Activated T-helper 1 cell treated with anti-CD3 and anti-CD28 coated beads, Interleukin-2, amount 50 U/mL, for 16 hours (primary cell): ENCODE measurements at places on chromosomes 11 and 22.
A peak's percentile ranks its signal among the peaks of the same experiment; 100 is the strongest.

DNA sequence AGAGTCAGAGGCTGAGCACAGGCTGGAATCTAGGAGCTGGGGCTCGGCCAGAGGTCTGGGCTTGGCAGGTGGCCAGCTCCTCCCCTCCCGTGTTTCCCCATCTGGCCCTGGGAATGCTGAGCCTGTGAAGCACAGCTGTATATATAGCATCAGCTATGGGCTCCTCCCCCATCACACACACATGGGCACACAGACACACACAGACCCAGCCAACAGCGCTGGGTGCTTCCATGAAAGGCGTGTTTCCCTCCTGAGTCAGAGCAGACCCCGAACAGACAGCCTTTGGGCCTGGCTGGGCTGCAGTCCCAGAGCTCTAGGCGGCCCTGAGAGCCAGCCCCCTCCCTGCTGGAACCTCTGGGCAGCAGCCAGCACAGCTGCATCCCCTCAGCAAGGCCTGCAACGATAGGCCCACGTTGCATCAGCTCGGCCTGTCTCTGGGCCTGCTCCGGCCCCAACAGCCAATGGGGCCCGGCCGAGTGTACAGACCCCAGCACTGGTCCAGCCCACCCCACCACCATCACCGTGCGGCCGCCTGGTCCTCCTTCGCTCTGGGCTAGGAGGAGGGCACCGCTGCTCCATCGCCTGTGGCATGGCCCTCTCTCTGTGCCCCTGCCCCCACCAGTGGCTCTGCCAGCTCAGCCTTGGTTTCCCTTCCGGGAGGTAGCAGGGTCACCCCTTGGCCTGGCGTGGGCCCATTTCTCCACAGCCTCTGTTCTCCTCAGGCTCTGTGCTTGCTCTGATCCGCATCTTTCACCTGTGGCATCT lies 7.6 kb upstream of the SERPINH1 start:
- DNase-seq = no peak

DNA sequence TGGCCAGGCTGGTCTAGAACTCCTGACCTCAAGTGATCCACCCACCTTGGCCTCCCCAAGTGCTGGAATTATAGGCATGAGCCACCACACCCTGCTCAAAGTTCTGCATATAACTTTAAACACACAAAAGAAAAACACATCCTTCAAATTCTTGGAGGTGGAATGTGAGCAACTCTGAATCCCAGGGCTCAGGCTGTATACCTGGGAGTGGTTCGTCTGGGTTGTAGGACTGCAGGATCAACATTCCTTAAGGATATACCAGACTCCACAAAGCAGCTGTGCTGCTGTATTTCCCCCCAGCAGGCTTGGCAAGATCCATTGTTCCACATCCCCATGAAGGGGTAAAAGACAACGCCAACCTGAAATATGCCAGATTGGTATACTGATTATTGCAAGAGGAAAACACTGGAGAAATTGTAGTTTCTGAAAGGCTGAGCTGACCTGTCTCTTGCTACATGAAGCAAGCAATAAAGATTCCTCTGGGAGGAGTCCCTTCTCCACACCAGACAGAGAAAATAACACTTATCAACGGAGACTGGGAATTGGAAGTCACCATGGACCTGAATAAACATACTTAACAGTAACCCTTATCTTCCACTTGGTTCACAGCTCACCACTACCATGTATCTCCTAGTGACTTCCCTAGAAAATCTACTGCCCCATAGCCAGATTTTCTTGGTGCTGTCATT lies 12.2 kb upstream of the RPS3 start:
- DNase-seq = no peak

GRCh38 chr11:120517390-120517761 lies 5.8 kb downstream of the GRIK4 start:
- DNase-seq = no peak

- DNase-seq = no peak
These were observed 2.2 kb downstream of the RAB30 start for GRCh38 chr11:83069441-83070043.

DNA sequence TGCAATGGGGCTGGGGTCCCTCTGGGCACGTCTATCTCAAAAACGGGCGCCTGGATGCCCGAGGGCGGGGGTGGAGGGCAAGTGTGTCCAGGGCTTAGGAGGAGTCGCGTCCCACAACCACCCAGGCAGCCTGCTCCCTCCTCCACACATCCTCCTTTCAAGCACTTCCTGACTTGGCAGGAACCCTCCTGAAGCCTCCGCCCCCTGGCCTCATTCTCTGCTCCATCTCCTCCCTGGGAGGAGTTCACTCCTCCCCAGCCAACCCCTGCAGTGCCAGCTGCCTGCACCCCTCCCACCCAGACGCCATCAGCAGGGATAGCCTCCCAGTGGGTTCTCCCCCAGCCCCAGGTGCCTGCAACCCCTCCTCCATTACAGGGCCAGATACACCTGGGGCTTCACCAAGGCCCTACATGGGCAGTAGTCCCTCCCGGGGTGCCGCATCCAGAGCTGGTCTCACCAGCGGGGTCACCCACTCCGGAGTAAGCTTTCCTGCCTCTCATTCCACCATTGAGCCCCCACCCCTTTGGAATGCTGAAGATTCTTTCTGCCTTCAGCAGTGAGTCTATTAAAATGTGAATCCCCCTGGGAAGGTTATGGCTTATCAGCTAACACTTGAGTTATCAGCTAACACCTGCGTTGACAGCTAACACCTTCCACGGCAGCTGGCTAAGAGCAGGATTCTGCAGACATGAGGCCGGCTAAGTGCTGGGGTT lies 24.4 kb downstream of the RTN4R start:
- DNase-seq = peak; percentile 32

GRCh38 chr11:8267831-8268529 lies 4.3 kb upstream of the LMO1 start:
- DNase-seq = no peak

DNA sequence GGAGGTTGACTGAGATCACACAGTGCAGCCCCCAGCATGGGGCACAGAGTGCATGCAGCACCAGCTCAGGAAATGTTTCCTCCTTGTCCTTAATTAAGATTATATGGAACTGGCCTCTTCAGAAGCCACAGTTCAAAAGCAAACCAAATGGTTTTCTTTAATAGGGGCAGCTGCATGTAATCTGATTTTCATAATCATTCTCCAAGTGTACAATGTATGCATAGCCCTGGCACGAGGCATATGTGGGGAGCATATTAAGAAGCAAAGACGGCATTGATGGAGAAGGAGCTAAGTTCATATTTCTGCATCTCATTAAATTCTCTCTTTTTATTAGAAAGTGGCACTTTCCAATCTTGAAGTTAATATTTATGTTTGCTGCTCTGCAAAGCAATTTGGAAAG lies 9.9 kb upstream of the PARVB start:
- DNase-seq = no peak

DNA sequence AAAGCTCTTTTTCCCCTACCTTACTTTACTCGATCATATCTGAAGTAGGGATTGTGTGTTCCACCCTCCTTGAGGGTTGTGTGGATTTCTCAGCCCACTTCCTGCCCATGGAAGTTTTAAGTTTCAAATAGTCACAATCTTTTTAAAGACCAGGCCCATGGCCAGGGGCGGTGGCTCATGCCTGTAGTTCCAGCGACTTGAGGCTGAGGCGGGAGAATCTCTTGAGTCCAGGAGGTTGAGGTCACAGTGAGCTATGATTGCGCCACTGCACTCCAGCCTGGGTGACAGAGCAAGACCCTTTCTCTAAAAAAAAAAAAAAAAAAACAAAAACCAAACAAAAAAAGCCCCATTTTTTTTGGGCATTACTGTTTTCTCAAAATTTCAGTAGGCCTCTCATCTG lies 36.3 kb upstream of the LRRC10B start:
- DNase-seq = no peak

DNA sequence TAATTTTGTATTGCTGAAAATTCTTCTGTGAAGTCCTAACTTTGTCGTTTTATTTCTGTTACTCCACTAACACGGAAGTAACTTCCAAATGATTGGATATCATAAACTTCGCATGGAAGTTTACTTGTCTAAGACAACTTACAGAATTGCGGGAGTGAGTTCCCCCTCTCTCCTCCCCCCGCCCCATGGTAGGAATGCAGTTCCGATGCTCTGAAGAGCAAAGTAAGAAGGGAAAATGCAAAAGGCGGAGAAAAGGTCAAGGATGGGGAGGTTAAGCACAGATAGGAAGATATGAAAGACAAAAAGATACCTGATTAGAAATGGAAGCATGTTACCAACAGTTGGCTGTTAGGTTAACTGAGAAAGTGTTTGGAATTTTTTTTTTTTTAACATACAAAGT lies 1.3 kb downstream of the EIF3M start:
- DNase-seq = no peak

GRCh38 chr22:29985912-29986311 lies 94.4 kb upstream of the HORMAD2 start:
- DNase-seq = no peak
